ENCODE measurements at places on chromosomes 1 and 21.
A peak's percentile ranks its signal among the peaks of the same experiment; 100 is the strongest.

- DNase-seq: no peak
These were observed 23.9 kb upstream of the KIF1B start for GRCh38 chr1:10186331-10187025.

- no peak for DNase-seq
These were observed at the start of gene LHX4 for GRCh38 chr1:180229483-180230415. LHX4 (plus strand) TSS chr1:180230264; CDS start chr1:180230530, 266 bp downstream.

- DNase-seq: no peak
These were observed 43.3 kb downstream of the NID1 start for GRCh38 chr1:236021424-236022135.

DNA sequence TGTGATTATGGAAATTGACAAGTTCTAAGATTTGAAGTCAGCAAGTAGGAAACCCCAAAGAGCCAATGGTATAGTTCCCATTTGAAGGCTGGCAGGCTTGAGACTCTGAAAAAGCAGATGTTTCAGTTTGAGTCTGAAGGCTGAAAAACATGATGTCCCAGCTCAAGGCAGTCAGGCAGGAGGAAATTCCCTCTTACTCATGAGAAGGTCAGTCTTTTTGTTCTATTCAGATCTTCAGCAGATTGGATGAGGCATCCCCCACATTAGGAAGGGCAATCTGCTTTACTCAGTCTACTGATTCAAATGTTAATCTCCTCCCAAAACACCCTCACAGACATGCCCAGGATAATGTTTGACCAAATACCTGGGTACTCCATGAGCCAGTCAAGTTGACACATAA is 372.5 kb upstream of the ST6GALNAC5 start:
- DNase-seq: no peak

- DNase-seq: no peak
These were observed 11.6 kb upstream of the HIPK1 start for GRCh38 chr1:113917400-113918082.

GRCh38 chr1:155967341-155968050 is 10.9 kb downstream of the ARHGEF2 start:
- DNase-seq: peak; percentile 36
